ENCODE measurements at places on chromosomes 13 and 19. TPM values are rescaled to one million over a fixed set of nuclear protein-coding genes. Genes with fewer than 3 reads are reported as not detected.

NAPSA gene
- total RNA-seq = 0.13 TPM

TNFSF13B gene
- 5.8 TPM for total RNA-seq

TNFSF11 gene
- total RNA-seq = not detected

LILRA1 gene
- not detected for total RNA-seq

NUP58 gene
- 85.9 TPM for total RNA-seq
